Left cardiac atrium (tissue), 4 donors: ENCODE measurements at places on chromosomes 1 and 21. TPM values are rescaled to one million over a fixed set of nuclear protein-coding genes. Genes with fewer than 3 reads are reported as not detected.

- DNase-seq = peak; percentile 26
These were observed at the start of gene B3GALT2 for GRCh38 chr1:193185901-193186731. B3GALT2 (minus strand) TSS chr1:193186613; CDS start chr1:193181562, 5,051 bp downstream.

- no peak for DNase-seq
These were observed 8.2 kb upstream of the SSX2IP start for GRCh38 chr1:84698151-84699110.

The BARHL2 gene
- total RNA-seq = not detected

The RAB42 gene
- 2.7 TPM for total RNA-seq

The HJV gene
- total RNA-seq = 64.5 TPM
